EL (cell line): ENCODE measurements at places on chromosomes 6 and 20.

- no peak for DNase-seq
Measured at GRCh38 chr20:19644085-19644484, 114.0 kb upstream of the RIN2 start.

DNA sequence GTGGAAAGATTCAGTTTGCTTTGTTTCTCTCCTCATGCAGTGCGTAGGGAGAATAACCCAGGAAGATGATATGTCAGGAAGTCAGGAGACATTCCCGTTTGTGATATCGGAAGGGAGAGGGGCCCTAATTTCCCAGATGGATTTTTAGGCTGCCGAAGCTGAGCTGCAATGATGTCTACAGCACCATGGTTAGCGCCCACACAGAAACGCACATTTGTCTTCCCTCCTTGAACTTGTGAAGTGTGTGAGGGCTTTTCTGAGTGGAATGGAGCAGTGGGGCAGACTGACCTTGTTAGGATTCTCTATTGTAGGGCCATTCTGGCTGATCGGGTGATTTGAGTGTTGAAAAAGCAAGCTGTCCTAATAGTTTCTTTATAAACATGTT lies 191.3 kb upstream of the ARG1 start:
- DNase-seq = no peak

- no peak for DNase-seq
Measured at GRCh38 chr6:134172020-134172705, 119.7 kb upstream of the SLC2A12 start.

GRCh38 chr6:150297327-150298029 lies 71.3 kb upstream of the IYD start:
- peak; percentile 41 for DNase-seq

GRCh38 chr20:23823621-23824324 lies 2.8 kb downstream of the CST2 start:
- DNase-seq = no peak

- no peak for DNase-seq
Measured at GRCh38 chr6:4398791-4399190, 263.4 kb upstream of the ECI2 start.

DNA sequence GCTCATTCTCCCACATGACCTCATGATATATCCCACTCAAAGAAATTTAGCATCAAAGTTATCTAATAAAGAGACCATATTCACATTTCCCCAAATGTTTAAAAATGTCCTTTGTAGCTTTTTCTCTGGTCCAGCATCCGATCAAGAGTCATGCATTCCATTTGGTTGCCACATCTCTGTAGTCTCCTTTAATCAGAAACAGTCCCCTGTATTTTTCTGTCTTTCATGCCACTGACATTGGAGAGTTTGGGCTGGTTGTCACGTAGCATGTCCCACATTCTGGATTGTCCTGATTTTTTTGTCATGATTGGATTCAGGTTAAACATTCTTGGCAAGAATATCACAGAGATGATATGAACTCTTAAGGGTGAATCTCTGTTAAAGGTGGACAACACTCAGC lies 55.7 kb downstream of the SNX5 start:
- peak; percentile 48 for DNase-seq

DNA sequence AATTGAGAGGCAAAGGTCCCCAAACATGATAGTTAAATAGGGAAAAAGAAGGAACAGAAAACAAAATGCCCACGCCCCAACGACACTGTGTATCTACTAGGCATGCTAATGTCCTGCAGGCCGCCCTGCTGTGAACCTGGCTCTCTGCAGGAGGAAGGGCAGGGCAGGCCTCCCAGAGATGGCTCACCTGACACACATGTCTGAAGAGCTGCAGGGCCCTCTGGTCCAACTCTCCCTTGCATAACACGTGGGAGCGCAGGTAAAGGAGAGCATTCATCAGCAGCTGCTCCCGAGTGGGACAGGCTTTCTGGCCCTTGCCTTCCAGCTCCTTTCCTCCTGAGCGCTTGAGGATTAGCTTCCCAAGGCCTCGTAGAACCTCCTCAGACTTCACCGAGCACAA lies 53.7 kb upstream of the LYRM2 start:
- no peak for DNase-seq

- DNase-seq = no peak
Measured at GRCh38 chr20:60900618-60901017, 351.4 kb upstream of the CDH4 start.

DNA sequence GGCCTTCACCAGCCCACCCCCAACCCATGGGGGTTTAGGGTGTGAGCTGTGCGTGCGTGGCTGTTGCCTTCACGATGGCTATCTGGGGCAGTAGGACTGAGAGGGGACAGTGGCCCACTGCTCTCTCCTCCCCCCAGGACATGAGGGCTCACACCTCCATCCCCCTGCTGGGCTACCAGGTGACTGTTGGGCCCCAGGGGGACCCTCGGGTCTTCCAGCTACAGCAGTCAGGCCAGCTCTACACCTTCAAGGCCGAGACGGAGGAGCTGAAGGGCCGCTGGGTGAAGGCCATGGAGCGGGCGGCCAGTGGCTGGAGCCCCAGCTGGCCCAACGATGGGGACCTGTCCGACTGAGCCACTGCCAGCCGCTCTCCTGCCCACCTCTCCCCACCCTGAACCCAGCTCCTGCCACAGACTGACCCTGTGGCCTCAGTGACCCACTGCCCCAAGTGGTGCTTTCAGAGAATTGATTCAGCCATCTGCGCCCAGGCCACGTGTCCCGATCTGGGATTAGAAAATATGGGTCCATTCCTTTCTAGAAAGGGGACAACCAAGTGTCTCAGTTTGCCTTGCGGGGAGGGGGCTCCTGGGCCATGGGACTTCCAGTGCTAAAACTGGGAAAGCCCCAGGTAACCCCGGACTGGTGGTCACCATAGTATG lies 22.5 kb downstream of the FGD2 start:
- DNase-seq = no peak

DNA sequence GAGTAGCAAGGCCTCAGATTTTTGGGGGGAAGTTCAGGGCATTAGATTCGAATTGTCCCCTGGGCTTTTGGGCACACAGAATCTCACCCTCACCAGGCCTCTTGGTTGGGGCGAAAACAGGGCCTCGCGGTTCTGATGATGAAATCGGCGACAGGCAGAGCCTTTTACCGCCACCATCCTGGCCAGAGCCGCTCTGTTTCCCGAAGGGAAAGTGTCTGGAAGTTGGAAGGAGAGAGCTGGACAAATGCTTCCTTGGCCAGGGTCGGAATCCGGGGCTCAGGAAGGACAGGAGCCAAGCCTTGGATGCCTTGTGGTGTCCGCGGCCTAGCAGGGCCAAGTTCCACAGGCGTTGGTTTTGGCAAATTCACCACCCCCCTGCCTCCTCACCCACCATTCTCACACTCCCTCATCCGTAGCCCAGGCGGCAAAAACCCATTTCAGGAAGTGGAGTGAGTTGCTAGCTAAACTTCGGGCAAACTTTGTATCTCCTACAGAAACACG lies 3.5 kb upstream of the TFAP2A start:
- DNase-seq = no peak

DNA sequence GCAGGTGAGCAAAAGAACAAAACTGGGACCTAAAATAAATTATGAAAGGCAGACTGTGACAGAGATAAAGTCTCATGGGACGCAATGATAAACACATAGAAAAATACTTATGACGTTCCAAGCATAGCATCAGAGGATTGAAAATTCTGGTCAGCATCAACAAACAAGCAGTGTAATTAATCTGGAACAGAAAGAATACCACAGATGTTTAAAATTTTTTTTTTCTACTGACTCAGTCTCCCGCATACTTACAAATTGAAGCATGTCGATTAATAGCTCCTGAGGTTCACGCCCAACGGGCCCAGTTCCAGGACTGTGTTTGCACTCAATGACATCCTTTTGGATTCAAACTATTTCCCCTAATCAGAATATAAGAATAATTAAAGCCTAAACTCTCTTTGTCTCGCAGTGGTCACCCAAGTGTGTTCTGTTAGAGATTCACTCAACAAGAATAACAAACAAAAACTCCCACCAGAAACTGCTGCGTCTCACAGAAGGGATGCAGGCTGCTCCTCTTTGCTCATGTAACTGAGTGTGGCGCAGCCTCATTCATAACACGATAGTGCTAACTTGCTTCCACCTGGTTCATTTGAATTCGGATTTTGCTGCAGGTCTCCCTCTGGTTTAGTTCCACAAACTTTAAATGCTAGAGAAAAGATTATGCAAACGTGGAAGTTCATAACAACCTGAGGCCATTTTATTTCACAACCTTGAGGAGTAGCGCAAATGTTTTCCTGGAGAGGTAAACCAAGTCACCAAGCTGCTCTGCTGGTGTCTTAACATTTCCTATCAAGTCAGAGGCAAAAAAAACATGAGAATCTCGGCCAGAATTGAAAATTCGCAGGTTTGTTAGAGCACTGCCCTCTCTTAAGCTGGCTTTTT lies 69.0 kb upstream of the CITED2 start:
- peak; percentile 60 for DNase-seq

DNA sequence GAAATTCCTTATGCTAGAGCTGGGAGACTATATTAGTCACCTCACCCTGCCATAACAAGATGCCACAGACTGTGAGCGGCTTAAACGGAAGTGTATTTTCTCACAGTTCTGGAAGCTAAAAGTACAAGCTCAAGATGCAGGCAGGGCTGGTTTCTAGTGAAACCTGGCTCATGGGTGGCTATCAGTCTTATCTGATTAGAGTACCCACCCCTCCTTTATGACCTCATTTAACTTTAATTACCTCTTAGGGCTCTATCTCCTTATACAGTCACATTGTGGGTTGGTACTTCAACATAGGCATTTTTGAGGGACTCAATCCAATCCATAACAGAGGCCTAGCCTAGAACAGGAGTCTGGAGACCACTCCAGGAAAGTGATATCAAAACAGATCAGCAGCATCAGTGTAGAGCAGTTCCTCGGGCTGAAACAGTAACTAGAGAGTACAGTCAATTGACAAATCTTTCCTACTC lies 2.3 kb upstream of the SNRNP48 start:
- DNase-seq = peak; percentile 62
